ENCODE measurements at places on chromosomes 1 and 21.

GRCh38 chr1:225471453-225472301 lies 43.8 kb upstream of the LBR start:
- DNase-seq, result no peak

DNA sequence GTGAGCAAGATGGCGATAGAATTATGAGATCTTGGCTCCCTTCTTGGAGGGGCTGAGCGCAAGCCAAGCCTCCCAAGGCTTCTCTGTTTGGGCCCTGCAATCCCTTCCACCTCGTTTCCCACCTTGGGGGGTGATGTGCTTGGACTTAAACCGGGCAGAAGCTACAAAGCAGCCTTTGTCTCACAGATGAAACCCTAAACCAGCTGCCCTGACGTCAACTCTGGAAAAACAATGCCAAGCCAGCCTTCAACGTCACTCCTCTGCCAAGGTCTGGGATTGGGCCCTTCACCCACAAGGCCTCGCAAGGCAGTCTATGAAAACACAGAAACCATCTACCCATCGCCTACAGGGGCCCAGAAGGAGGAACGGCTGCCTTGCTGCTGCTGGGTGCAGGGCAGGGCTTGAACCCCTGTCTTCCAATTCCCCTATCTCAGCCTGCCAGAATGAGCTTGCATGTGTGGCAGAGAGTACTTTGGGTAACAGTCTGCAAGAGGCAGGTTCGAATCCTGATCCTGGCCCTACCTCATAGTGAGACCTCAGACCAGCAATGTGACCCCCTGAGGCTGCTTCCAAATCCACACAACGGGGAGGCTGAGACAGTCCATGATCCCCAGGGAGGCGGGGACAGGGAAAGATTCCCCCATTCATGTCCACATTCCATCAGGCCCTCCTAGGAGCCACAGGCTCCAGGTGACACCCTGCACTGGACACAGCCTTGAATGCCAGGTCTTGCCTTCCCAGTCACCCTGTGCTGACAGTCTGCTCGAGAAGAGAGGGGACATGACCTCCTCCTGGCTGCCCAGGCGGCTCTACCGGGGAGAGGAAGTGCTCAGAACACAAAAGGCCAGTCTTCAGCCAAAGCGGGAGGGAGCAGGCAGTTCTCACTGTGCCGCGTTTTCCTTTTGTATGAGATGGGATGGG lies 15.0 kb downstream of the IFFO2 start:
- DNase-seq, result no peak

DNA sequence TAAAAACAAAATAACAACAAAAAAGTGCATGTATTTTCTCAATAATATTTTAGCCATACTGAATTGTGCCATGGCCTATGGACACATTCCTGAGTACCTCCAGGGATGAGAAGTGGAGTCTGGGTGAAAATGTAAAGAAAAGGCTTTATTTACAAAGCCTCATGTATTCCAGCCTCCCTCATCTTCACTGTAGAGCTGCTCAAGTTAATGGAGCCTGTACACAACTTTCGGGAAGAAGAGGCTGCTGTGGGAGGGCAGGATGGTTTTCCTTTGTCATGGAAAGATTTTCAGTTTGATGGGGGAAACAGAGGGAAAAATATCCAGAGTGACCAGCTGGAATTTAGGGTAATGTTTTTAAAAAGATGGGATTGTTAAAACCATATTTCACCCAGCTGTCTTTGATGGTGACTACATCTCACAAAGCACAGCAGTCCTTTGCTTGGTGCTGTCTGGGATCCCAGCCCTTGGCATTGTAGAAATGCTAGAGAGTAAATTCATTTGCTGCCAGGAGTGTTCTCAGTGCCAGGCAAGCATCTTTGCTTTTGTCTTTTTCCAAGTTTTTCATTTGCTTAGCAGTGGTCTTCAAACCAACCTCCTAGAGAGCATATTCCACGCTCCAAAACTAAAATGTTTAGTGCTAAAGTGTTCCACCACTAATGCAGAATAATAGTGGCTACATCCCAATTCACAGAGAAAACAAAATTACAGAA lies 54.9 kb downstream of the DPT start:
- no peak for DNase-seq

DNA sequence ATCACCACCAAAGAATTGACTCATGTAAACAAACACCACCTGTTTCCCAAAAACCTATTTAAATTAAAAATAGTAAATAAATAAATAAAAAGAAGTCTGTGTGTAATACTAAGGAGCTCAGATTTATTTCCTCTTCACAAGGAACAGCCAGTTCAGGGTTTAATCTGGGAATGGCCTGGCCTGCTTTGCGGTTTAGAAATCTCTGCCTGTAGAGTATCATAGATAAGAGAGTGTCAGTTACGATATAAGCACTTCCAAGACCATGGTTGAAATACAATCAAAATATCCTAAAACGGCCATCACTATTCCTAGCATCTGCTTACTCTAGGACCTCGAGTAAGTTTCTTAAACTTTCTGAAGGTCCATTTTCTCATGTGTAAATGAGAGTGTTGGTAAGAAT lies 274.4 kb downstream of the PLPP3 start:
- no peak for DNase-seq

DNA sequence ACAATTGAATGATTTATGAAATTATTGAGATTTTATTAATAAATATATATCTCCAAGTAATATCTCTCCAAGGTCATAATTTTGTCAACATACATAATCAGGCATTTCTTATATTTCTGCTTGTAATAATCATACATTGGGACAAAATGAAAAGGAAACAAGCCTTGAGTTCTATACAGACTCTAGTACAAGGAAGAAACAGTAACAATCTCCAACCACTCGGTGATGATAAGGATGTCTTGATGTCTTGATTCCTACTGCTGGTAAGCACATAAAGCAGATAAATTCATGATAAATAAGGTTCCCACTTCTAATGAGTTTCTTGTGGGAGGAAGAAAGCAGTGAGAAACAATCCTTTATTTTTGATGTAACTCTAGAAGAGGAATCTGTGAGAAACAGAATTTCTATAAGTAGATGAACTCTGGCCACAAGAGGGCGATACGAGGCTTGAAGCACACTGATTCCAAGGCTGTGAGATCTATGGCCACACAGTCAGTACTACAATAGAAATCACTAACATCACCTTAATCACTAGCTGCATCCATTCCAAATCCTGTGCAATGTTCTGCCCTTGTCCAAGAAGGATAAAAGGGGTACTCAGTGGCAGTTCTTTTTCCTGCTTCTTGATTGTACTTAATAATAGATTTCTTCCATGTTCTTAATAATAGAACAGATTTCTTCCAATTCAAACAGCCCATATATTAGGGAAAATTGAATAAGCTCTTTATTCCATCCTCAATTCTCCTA lies 41.4 kb upstream of the LRRC8B start:
- DNase-seq, result peak; percentile 62

DNA sequence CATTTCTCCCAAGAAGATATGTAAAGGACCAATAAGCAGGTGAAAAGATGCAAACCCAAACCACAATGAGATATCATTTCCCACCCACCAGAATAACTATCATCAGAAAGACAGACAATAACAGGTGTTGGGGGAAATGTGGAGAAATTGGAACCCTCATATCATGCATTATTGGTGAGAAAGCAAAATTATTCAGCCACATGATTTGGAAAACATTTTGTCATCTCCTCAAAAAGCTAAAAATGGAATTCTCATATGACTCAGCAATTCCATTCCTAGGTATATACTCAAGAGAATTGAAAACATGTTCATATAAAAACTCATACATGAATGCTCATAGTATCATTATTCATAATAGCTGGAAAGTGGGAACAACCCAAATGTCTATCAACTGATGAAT lies 25.1 kb upstream of the RNF186 start:
- DNase-seq, result no peak

DNA sequence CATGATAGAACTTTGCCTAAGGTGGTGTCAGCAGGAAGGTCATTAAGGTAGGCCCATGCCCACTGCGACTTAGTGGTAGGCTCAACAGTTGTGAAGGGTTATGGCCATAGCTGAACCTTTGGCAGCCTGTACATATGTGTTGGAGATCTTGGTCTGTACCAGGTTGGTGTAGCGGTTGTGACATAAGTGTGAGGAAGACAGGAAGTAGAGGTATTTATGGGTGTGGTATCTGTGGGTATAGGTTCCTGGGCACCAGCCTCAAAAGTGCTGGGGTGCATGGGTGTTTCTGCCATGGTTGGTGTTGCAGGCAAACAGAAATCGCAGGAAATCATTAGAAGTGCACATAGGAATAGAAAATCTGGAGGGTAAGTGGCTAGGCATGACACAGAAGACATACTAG lies 18.6 kb upstream of the LRIF1 start:
- no peak for DNase-seq

DNA sequence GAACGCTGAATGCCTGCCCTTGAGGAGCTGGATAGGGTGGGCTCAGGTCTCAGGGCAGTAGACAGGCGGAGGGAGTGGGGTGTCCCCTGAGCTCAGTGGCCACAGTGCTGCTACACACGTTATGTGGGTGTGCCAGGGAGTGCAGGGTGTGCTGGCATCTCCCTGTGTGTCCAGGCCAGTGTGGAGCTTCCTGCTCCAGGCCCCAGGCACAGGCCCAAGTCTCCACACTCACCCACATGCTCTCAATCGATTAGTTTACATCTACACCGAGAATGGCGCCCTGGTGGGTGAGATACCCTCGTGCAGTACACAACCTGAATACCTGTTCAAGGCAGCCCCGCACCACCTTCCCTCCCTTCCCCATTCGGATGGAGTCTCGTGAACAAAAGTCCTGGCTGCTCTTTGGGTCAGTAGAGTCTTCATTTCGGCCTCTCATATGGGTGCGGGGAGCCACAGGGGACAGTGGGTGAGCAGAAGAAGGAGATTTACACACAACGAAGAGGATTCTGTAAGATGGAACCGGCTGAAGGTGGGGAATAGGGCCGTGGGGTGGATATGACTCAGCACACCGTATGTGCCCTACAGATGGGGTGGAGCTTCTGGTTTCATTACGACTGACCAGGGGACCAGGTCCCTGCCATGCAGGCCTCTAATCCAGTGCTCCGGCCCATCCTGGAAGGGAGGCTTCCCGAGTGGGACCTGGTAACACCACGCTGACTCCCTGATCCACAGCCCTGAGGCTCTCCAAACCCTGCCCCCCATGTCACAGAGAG lies 93.3 kb downstream of the SPSB1 start:
- no peak for DNase-seq

DNA sequence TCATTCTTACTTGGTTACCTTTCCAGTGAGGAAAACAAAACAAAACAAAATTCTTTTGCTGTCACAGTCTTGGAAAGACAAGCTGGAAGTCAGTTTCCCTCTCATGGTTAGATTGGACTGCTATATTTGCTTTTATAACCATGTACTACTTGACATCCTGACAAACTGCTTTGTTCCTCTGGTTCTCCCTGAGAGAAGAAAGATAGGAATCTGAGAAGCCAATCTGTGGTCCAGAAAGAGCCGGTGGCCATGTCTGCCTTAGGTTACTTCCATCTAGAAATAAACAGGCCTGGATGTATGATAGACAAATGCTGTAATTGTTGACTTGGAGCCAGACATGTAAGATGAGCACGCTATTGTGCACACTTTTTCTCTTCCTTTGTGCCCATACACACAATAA lies 330.0 kb downstream of the BRINP3 start:
- no peak for DNase-seq

GRCh38 chr1:31510304-31510703 lies 66.0 kb upstream of the TINAGL1 start:
- no peak for DNase-seq

DNA sequence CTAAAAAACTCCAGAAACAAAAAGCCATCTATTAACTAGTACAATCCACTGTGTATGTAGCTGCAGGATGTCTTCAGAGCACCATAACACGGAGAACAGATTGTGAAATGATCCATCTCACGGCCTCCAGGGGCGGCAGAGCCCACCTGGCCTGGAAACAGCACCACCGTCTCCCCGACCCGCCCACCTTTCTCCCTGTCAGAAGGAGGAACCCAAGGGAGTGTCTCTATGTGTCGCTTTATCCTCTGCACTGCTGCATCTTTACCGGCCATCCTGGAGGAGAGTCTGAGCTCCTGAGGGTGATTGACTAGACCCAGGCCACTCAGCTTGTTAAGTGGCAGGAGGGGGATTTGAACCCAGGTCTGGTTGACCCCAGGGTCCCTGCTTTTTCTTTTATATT lies 405.0 kb downstream of the MATN1 start:
- no peak for DNase-seq

GRCh38 chr1:165965857-165966256 lies 138.4 kb downstream of the UCK2 start:
- no peak for DNase-seq

DNA sequence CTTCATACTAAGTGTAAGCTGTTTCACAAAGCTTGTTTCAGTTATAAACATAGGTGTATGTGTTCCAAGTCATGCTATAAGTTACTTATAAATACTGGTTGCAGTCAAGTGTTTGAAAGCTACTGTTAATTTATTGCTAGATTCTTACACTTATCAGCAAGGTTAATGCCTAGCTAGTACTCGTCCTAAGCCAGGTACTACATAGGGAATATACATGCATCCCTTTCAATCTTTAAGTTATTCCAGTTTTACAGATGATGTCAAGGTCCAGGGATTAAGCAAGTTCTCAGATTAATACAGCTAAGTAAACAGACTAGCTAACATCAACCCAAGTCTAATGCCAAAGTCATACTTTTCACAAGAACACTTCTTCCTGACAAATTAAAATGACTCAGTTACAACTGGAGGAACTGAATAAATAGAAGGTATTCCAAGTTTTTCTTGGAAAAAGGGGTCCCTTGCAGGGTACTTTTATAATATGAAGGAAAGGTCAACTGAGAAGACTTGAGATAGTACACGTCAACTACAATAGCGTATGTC lies 652.2 kb upstream of the USP24 start:
- DNase-seq, result no peak

Data from GM13977 (cell line).